ENCODE measurements at places on chromosomes 2 and 18.

DNA sequence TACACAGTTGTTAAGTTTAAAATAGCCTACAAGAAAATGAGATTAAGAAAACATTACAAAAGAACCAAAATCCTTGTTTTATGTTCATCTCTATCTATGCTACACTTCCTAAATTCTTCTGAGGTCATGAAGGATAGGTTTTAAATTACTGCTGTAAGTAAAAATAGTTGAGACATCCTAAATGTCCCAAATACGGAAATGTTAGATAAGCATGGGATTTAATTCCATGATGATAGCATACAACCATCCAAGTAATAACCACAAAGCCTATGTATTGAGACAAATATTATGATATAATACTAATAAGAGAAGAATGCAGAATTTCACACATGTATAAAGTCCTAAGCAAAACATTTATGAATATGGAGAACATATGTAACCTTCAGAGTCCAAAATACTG, 34.1 kb downstream of the PIEZO2 start:
- no peak overlapping the region for H3K27ac ChIP-seq
- H3K4me1 ChIP-seq = no peaks in the 10 kb centered on the region
- H3K36me3 ChIP-seq = no peaks in the 10 kb centered on the region
- peaks cover 3% of the 10 kb centered on the region for H3K27me3 ChIP-seq
- no peak for DNase-seq

GRCh38 chr2:177324797-177325196, 60.3 kb upstream of the NFE2L2 start:
- H3K27ac ChIP-seq = no peak overlapping the region
- H3K36me3 ChIP-seq = no peaks in the 10 kb centered on the region
- DNase-seq = no peak

GRCh38 chr2:11977766-11978524, 231.5 kb downstream of the LPIN1 start:
- no peak for DNase-seq
- no peak overlapping the region for H3K4me3 ChIP-seq
- H3K4me1 ChIP-seq = no peaks in the 10 kb centered on the region

GRCh38 chr2:239106966-239107365, 259.1 kb downstream of the TWIST2 start:
- no peaks in the 10 kb centered on the region for H3K27me3 ChIP-seq
- no peak overlapping the region for H3K4me3 ChIP-seq
- no peaks in the 10 kb centered on the region for H3K4me1 ChIP-seq
- DNase-seq = no peak
- peaks cover 90% of the 10 kb centered on the region for H3K36me3 ChIP-seq

DNA sequence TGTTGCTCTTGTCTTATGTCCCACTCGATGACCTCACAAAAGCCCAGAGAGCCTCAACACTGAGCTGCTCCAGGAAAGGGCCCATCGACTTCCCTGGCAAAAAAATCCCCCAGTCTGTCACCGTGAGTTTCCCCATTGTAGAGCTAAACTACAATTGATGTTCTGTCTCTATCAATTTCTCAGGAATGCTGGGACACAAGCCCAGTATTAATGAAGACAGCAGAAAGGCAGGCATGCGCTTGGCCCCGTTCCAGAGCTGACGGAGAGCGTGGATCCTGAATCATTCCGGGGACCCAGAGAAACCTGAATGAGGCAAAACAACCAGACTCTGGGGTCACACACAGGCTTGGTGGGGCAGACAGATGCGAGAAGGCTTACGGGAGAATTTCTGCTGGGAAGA, 146.9 kb downstream of the TTC32 start:
- H3K36me3 ChIP-seq = no peaks in the 10 kb centered on the region
- no peak for DNase-seq
- H3K4me3 ChIP-seq = no peak overlapping the region
- H3K27ac ChIP-seq = no peak overlapping the region
- no peaks in the 10 kb centered on the region for H3K4me1 ChIP-seq
- no peaks in the 10 kb centered on the region for H3K27me3 ChIP-seq

- no peak overlapping the region for H3K27ac ChIP-seq
- no peak for DNase-seq
- H3K4me1 ChIP-seq = no peaks in the 10 kb centered on the region
These were observed 142.2 kb upstream of the SMAD2 start for GRCh38 chr18:48072428-48073204.

GRCh38 chr2:31260870-31261269, 26.9 kb downstream of the EHD3 start:
- no peaks in the 10 kb centered on the region for H3K4me1 ChIP-seq
- no peaks in the 10 kb centered on the region for H3K27me3 ChIP-seq
- no peak overlapping the region for H3K4me3 ChIP-seq
- no peak overlapping the region for H3K27ac ChIP-seq
- DNase-seq = no peak

- no peaks in the 10 kb centered on the region for H3K27me3 ChIP-seq
- H3K36me3 ChIP-seq = no peaks in the 10 kb centered on the region
- DNase-seq = no peak
- H3K4me1 ChIP-seq = no peaks in the 10 kb centered on the region
These were observed 71.1 kb downstream of the DSC3 start for GRCh38 chr18:30971338-30971956.

DNA sequence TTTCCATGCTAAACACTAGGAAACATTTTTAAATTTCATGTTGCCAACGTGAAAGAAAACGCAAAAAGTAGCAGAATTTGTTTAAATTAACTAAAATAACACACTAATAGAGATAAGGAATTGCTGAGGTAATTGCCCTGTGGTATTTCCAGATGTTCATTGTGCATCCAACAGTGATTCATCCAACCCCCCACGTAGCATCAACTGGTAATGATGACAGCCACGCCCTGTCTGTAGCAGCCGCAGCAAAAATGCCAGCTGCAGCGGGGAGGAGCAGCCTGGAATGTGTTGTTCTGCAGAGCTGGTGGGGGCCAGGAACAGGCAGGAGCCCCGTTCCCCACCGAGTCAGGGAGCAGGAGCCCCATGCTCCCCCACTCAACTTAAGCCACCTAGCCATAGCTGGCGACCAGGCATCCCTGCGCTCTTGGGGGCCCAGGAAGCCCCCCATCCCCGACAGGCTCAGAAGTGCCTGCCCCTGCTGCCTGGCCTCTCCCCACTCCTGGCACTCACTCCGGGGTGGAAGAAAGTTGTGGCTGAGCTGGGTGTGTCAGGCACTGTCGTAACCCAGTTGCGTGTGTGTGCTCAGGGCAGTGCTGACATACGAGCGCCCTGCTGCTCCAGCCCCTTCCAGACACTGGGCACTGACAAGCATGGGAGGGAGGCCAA, 695.1 kb upstream of the ACVR2A start:
- no peak for DNase-seq
- no peaks in the 10 kb centered on the region for H3K36me3 ChIP-seq
- H3K4me3 ChIP-seq = no peak overlapping the region
- H3K27ac ChIP-seq = no peak overlapping the region
- no peaks in the 10 kb centered on the region for H3K4me1 ChIP-seq

DNA sequence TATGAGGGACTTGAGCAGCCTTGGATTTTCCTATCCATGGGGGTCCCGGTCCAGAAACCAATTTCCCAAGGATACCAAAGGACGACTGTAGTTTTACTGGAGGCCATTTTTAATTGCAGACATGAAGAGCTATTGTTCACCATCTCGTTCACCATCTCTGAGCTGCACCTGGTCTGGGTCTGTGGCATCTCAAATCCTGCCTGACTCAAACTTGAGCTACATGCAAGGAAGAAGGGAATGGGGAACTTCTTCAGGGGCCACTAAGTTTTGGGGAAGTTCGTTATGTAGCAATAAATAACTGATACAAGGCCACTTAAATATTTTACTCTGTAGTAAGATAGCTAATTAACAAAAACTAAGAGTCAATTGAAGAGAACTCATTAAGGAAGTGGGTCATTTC, 2.1 kb upstream of the SMCHD1 start:
- H3K27ac ChIP-seq = no peak overlapping the region
- H3K27me3 ChIP-seq = no peaks in the 10 kb centered on the region
- peaks cover 5% of the 10 kb centered on the region for H3K4me1 ChIP-seq
- H3K36me3 ChIP-seq = peaks cover 6% of the 10 kb centered on the region
- no peak for DNase-seq
- H3K4me3 ChIP-seq = no peak overlapping the region

- H3K27ac ChIP-seq = no peak overlapping the region
- no peaks in the 10 kb centered on the region for H3K36me3 ChIP-seq
- DNase-seq = no peak
These were observed 13.9 kb downstream of the CKAP2L start for GRCh38 chr2:112750560-112750843.

- H3K27ac ChIP-seq = no peak overlapping the region
- DNase-seq = no peak
- H3K4me3 ChIP-seq = no peak overlapping the region
- H3K36me3 ChIP-seq = peaks cover 60% of the 10 kb centered on the region
- no peaks in the 10 kb centered on the region for H3K4me1 ChIP-seq
These were observed 35.4 kb downstream of the NPC1 start for GRCh38 chr18:23550898-23551297.
